ENCODE measurements at places on chromosomes 16 and 17.

GRCh38 chr16:4888428-4889135 lies 41.3 kb downstream of the UBN1 start:
- DNase-seq, result no peak

GRCh38 chr17:76079956-76080767 lies 1.2 kb downstream of the ZACN start:
- DNase-seq, result peak; percentile 43

- no peak for DNase-seq
Measured at GRCh38 chr16:84603940-84604339, 13.9 kb downstream of the COTL1 start.

- DNase-seq, result no peak
Measured at GRCh38 chr17:57451191-57451590, 194.9 kb downstream of the MSI2 start.

DNA sequence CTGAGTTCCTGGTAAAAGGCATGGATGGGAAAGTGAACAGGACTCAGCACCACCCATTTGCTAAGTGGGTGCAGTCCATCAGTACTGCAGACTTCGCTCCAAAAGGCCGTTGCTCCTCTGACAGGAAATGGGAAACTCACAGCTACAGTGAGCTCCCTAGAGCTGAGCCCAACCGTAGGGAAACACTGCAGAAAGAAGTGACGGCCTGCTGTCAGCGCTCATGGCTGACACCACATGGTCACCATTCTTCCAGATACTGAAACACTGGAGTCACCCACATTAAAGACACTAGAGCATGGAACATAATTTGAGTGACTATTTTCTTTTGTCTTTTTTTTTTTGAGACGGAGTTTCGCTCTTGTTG lies 31.9 kb downstream of the UBE2O start:
- DNase-seq, result peak; percentile 35

- DNase-seq, result no peak
Measured at GRCh38 chr17:59432657-59433056, 101.2 kb downstream of the YPEL2 start.

- DNase-seq, result peak; percentile 46
Measured at GRCh38 chr16:84065536-84066132, 23.0 kb upstream of the SLC38A8 start.

- DNase-seq, result peak; percentile 2
Measured at GRCh38 chr17:32298298-32298697, 32.7 kb downstream of the RHBDL3 start.

DNA sequence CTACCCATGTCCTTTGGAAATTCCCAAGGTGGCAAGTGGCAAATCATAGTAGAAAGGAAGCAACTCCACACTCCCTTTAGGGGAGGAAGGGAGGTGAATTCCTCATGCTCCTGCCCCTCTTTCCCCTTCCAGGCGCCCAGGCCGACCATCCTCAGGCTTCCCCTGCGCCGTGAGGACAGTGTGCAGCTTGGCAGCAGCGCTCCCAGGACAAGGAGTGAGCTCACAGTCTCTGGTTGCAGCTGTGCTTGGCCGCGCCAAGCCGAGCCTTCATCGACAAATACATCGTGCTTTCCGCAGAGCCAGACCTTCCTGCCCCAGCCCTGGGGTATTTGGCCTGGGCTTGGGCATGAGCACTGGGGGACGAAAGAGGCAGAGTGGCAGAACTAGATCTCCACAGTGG lies 112.6 kb downstream of the ENGASE start:
- no peak for DNase-seq
